ENCODE measurements at places on chromosomes 7 and 10.

DNA sequence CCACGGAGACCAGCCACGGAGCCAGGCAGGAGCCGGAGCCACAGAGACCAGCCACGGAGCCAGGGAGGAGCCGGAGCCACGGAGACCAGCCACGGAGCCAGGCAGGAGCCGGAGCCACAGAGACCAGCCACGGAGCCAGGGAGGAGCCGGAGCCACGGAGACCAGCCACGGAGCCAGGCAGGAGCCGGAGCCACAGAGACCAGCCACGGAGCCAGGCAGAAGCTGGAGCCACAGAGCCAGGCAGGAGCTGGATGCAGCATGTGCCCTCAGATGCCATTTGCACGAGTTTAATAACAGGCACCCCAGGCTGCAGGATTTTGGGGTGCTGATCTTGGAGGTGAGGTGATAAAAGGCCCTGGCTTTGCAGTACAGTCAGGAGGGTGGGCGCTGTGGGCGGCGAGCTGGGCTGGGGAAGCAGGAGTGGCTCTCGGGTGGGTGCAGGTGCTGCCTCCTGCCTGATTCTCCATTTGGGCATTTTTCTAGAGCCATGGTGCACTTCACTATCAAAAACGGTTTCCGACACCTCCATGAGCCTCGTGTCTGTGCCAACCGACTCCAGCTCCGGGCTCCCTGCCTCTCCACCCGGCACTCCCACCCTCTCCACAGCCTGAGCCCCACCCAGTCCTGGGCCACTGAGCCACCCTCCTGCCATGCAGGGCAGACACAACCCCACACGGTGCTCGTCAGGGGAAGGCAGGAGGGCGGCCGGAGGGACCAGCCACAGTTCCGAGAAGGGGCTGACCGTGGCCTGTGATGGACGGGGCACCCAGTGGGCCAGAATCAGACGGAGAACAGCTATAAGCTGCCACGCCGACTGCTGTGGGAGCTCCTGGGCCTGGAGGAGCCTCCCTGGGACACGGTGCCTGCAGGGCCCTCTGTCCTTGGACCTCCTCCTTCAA is 40.8 kb upstream of the NKX6-2 start:
- DNase-seq, result no peak

GRCh38 chr7:34090816-34091215 is 185.5 kb downstream of the BMPER start:
- no peak for DNase-seq

GRCh38 chr10:130403153-130404075 is 267.2 kb downstream of the GLRX3 start:
- DNase-seq, result no peak

GRCh38 chr10:97336446-97336845 is 1.9 kb upstream of the FRAT2 start:
- DNase-seq, result no peak

DNA sequence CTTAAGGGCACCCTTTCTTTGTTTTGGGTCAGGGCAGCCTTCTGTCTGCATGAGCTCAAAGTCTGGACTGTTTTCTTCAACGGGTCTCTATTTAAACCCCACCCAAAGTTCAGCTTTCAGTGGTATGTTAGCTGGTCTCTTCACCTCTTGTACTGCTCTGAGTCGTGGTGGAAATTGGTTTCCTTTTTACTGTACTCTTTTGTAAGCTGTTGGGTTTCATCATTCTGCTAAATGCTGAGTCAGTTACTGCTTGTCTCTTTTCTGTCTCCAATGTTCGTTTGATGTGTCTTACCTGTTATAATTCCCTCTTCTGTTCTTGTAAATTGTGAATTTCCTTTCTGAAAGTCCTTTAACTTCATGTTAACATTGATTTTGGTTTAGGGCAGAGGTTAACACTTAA is 64.1 kb upstream of the MALRD1 start:
- no peak for DNase-seq

- DNase-seq, result no peak
These were observed 32.9 kb downstream of the PPP2R2D start for GRCh38 chr10:131933696-131934086.

GRCh38 chr10:108591417-108591816 is 1331.9 kb downstream of the XPNPEP1 start:
- no peak for DNase-seq
